ENCODE measurements at places on chromosomes 16 and 17.

DNA sequence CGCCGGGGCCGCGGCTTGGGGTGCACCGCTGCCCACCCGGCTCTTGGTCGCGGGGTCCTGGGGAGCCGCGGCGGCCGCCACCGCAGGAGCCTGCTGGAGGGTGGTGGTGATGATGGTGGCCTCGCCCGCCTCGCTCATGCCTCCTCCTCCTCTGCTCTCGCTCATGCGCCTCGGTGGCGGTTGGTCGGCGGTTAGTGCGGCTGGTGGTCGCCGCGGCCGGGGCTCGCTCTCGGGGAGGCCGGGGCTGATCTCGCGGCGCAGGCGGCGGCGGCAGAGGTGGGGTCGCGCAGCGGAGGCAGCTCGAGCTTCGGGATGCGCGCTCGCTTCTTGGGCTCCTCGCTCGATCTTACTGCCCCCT, 41.6 kb downstream of the AHSP start:
- no peak for DNase-seq

DNA sequence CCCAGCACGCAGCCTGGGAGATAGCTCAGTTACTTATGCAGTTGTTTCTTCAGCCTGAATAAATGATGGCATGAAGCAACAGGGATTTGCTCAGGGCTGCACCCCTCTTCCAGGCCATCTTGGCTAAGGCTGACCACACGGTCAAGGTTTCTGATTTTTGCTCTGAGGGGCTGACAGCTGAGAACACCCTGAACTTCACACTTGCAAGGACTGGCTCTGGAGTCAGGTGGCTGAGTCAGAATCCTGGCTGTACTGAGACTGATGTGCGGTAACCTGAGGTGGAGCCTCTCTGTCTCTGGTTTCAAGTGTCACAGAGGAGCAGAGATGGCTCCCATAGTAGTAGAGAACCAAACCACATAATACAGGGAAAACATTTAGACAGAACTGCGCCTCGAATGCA, 4.8 kb downstream of the MTHFSD start:
- no peak for DNase-seq

DNA sequence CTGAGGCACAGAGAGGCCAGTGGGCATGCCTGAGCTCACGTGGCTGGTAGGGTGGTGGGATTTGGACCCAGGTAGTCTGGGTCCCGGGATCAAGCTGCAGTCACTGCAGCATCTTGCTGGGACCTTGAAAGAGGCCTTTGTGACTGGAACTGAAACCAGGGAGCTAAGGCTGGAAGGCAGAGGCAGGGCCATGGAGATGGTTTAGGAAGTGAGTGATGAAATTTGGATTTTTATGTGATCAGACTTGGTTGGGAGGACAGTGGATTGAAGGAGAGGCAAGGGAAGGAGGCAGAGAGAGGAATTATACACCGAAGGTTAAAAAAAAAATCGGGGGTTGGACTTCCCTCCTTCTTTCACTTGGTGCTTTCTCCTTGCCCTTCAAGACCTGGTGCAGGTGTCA, 255.4 kb upstream of the CACNG5 start:
- no peak for DNase-seq

DNA sequence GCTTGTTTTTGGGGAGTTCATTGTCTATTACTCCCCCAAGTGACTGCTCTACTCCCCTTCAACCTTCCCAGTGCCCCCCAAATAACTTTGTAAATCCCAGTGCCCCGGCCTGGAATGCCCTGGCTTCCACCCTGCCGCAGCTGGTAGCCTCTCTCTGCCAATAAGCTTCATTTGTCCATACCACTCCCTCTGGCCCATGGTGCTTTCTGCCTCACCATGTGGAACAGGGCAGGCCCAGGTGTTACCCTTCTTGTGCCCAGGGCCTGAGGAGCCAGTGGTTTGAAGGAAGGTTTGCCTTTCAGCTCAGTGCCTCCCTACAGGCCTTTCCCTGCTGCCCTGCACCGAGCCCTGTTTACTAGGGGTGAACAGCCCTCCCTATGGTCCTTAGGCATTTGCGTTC, 134.2 kb downstream of the AATF start:
- DNase-seq = no peak

GRCh38 chr16:273547-274421, 2.0 kb downstream of the RGS11 start:
- DNase-seq = no peak

- DNase-seq = no peak
Observed at GRCh38 chr16:69469807-69470561, 45.6 kb downstream of the CYB5B start.

GRCh38 chr17:72176516-72176851, 55.7 kb downstream of the SOX9 start:
- no peak for DNase-seq

GRCh38 chr17:73855720-73856333, 211.6 kb upstream of the SDK2 start:
- peak; percentile 84 for DNase-seq

DNA sequence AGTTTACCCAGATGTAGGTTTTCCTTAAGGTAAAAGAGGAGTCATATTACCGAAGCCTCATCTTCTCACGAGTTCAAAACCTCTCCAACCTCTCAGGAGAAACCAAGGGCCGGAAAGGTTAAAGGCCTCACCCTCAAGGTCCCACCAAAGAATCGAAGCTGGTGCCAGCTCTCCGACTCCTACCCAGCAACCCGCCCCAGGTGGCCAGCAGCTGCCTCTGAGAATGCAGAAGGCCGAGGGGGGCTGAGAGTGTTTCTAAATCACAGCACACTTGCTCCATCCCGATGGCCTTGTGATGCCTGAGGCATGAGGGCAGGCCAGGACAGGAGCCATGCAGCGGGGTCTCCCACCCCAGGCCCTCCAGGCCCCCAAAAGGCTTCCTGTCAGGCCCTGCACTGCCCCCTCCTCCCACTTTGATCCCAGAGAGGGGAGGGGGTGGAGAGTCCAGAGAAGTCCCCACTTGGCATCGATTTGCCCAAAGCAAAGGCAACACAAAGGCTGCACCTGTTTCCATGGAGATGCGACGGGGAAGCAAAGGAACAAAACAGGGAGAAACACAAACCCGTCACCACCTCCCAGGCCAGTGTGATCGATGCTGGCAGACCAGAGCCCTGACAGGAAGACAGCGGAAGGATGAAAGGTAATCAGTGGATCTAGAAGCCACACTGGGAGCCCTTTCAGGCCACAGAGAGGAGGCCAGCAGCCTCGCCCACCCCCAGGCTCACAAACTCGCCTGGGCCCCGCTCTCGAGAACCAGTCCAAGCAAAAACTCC, 39.0 kb downstream of the CUEDC1 start:
- DNase-seq = peak; percentile 32

Data from AG08395 (cell line).